ENCODE measurements at places on chromosomes 5 and 9.

DNA sequence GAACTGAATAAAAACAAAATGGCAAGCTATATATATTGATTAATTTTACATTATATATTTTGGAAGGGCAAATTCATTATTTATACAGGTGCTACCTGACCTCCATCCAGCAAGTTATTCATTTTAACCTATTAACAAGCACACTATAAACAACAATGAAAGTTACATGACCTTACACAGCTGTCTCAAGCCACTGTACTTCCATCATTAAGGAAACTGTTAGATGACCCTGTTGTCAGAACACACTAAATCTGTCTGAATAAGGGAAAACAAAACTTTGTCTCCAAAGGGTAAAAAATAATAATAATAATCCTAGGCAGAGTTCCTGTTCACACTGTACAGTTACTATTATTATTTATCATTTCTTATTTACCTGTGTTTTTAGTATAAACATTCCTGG lies 44.0 kb downstream of the NFIB start:
- DNase-seq, result no peak

GRCh38 chr5:43601454-43602260 lies 1.3 kb upstream of the NNT start:
- peak; percentile 20 for DNase-seq

DNA sequence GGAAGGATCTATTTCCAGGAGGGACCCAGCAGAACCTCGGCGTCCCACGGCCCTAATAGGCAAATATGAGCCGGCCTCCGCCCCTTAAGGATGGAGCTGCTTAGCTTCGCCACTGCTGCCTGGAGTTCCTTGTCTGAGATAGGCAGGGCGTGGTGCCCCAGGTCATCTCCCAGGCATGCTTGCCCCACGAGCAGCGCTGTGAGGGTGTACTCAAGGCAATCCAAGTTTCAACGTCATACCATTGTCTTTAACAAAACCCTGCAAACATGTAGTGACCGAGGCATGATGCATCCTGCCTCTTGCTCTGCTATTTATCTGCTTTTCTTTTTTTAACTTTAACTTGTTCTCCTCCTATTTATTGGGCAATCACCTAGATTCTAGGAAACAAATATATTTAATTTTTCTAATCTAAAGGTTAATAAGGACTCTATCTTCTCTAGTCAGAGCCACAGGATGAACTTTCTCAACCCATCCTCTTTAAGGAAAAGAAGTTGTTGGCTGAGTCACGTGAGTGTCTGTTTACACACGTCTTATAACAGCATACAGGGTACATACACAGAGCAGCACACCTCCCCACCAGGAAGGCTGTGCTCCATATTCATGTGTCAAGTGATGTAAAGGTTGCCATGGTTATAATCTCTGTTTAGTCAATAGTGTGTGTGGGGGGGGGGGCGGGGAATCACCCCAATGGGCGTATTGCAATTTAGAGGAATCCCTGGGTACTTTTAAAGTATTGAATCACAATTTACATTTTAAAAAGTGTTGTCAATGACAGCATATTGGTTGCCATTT lies 27.3 kb upstream of the ZSWIM6 start:
- DNase-seq, result peak; percentile 36

GRCh38 chr5:7828269-7828668 lies 22.7 kb downstream of the CFAP90 start:
- peak; percentile 69 for DNase-seq

DNA sequence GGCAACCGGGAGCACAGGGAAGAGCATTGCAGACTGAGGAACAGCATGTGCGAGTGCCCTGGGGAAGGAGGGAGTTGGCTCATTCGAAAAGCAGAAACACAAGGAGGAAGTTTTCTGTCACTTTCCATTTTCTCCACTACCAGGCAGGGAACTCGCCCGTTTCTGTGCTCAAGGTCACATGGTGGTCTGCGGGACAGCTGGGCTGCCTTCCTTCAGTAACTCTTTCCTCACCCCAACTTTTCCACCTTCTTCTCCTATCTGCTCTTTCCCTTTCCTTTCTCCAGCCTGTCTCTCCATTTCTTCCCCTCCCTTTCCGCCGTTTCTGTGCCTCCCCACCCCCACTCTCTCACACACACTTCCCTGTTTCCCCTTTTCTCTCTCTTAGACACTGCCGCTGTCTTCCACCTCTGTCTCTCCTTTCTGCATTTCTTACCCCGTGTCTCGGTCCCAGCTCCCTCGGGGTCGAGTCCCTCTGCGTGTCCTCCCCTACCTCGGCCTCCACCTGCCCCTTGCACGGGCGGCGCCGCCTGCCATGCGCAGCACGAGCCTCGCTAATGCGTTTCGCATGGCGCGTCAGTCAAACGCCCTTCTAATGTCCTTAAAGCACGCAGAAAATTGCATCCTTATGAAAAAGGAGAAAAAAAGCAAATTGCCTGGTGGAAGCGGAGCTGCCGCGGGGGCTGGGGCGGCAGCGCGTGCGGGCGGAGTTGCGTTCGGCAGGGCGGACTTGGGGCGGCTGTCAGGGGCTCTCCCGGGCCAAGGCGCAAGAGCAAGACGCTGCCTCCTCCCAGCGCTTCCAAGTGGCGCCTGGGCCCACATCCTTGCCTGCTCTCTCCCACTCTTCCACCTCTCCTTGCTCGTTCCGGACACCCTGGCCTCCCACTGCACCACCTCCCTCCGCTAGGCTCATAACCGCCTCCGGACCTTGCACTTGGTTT lies 9.5 kb downstream of the BARX1 start:
- DNase-seq, result no peak

Measured in heart left ventricle (tissue), 16 donors.